ENCODE measurements at places on chromosomes 7 and 10.

DNA sequence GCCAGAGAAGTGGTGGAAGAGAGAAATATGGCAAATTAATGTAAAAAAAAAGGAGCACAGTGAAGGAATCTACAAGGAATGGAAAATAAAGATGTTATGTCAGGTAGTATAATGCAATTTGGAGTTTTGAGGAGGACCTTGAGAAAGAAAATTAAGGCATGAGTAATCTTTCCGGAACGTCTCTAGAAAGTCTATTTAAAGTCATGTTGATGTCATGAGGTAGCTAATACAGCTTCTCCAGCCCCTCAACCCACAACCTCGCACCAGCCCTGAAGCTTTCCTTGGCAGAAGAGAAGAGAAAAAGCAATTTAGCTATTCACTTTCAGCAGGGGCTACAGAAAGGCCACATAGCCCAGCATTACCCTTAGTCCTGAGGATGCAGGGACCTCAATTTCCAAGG lies 22.5 kb downstream of the TRDMT1 start:
- no peak for DNase-seq

DNA sequence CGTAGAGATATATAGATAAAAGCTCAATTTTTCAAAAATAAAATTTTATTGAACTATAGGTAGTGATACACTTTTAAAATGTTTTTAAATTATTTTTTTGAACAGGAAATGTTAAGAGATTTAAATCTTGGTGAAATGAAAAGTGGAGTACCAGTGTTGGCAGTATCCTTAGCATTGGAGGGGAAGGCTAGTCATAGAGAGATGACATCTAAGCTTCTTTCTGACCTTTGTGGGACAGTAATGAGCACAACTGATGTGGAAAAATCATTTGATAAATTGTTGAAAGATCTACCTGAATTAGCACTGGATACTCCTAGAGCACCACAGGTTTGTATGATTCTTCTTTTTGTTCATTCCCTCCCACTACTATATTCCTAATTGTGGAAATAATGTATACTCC lies 15.8 kb downstream of the PDCD4 start:
- no peak for DNase-seq

DNA sequence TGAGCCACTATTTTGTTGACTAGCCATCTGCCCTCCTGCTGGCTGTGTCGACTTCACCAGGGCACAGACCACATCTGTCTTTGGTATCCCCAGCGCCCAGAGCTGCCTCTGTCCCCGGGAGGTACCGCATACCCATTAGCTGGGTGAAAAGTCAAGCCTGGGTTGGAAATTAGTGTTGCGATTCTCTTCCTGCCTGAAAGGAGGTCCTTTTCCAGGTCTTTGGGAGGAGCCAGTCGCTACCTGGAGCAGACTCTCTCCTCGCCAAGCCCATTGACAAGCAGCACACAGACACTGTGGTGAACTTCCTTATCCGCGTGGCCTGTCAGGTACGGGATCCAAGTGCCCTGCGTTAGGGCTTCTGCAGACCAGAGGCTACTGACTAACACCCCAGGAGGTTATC lies 79.4 kb downstream of the TRRAP start:
- DNase-seq = no peak

DNA sequence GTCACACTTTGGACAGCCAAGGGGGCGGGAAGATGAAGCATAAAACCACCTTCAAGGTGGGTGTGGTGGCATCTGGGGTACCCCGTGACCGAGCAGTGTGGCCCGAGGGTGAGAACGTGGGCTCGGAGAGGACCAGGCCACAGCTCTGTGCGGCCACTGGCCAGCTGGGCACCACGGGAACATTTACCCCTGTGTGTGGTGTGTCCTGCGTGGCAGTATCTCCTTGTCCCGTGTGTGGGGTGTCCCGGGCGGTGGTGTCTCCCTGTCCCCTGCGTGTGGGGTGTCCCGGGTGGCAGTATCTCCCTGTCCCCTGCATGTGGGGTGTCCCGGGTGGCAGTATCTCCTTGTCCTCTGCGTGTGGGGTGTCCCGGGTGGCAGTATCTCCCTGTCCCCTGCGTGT lies 570.3 kb downstream of the DNAJB6 start:
- no peak for DNase-seq

DNA sequence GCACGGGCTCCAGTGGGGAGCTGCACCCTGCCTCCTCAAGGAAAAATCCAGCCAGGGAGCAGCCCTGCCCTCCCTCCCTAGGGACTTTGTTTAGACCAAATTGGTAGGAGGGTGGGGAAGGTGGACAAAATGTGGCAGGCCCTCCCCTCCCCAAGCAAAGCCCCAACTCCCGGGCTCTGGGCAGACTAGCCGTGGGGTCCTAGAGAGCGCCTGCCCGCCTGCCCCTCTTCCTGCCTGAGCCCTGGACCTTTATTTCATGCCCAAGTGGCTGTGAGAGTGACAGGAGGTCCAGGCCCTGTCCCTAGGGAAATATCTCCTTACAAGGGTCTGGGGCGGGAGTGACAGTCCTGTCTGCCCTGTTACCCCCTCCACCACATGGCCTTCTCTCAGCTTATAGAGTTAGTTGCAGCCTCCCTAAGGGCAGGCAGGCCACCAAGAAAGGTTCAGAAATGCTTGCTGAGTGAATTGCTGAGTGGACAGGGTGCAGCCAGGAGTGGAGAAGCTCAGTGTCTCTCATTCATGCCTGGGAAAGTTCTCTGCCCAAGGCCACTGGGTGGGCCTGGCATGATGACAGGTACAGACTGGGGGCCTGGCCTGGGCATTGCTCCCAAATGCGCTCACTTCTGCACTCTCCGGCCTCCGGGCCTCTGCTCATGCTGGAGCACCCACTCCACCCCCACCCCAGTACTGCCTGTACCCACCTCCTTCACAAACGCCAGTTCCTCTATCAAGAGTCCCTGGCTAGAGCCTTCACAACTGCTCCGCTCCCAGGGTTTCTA lies 25.2 kb downstream of the DNAJB12 start:
- DNase-seq = no peak

- no peak for DNase-seq
Observed at GRCh38 chr10:6612371-6612770, 32.3 kb upstream of the PRKCQ start.

- no peak for DNase-seq
Observed at GRCh38 chr10:112424651-112425050, 22.1 kb downstream of the ZDHHC6 start.

DNA sequence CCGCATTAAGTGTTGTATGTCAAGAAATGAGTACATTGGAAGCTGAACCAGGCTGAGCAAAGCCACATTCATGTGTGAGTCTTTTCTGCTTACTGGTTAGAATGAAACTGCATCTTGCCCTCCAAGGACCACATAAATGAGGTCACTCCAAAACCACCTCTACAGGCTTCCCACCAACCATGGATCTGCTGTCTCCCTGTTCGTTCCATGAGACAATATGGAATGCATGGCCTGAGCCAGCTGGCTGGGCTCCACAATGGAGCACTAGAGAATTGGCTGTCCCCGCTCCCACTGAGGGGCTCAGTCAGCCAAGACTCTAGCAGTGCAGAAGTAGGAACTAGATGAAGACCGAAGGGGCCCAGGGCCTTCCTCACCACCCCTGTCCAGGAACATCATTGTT lies 120.8 kb downstream of the TNS3 start:
- no peak for DNase-seq

Measured in T1000 (cell line).